ENCODE measurements at places on chromosomes 12 and 14. TPM values are rescaled to one million over a fixed set of nuclear protein-coding genes. Genes with fewer than 3 reads are reported as not detected.

DNA sequence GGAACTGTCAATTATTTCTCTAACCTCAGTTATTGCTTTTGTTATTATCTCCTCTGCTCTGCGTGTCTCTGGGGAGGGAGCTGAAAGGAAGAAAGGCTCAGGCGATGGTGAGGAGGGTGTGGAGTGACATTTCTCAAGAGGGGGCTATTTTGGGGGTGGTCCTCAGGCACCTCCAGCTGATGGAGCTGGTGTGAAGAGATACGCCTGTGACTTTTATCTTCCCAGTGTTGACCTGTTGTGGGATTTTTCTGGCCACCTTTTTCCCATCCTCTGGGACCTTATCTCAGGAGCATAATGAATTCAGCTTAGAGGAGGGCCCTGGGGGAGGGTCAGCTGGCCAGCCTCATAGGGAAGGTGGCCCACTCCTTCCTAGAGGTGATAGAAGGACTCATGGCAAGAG is 26.4 kb downstream of the KCNA5 start:
- no peaks in the 10 kb centered on the region for H3K27me3 ChIP-seq
- no peaks in the 10 kb centered on the region for H3K4me1 ChIP-seq
- DNase-seq = no peak
- no peak overlapping the region for H3K4me3 ChIP-seq
- no peak overlapping the region for H3K27ac ChIP-seq

- no peak overlapping the region for H3K27ac ChIP-seq
- no peak overlapping the region for H3K4me3 ChIP-seq
- H3K36me3 ChIP-seq = peaks cover 4% of the 10 kb centered on the region
- no peaks in the 10 kb centered on the region for H3K4me1 ChIP-seq
Measured at GRCh38 chr14:100146531-100147091, 12.8 kb downstream of the DEGS2 start.

Gene PPP4R3A
- 76.2 TPM for total RNA-seq

Gene FLRT2
- total RNA-seq = 13.0 TPM
